ENCODE measurements at places on chromosomes 4 and X.

DNA sequence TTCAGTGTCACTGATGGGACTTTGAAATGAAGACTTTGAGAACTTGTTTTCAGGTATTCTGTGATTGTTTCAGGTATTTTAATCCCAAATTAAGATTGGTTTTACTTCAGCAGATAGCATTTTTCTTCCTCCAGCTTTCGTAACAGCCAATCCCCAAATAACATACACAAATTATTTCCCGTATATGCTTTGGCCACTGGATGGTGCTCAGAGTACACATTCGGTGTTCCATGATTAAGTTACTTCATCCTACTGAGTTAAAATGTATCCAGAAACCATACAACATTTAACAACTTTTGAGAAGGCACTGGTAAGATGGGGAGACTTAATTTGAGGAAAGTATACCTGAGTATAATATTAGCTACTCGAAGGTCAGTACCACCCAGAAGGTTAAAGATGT, 233.4 kb upstream of the FAM47A start:
- peak; percentile 3 for DNase-seq

GRCh38 chr4:127783955-127784770, 2.0 kb downstream of the HSPA4L start:
- DNase-seq, result no peak

DNA sequence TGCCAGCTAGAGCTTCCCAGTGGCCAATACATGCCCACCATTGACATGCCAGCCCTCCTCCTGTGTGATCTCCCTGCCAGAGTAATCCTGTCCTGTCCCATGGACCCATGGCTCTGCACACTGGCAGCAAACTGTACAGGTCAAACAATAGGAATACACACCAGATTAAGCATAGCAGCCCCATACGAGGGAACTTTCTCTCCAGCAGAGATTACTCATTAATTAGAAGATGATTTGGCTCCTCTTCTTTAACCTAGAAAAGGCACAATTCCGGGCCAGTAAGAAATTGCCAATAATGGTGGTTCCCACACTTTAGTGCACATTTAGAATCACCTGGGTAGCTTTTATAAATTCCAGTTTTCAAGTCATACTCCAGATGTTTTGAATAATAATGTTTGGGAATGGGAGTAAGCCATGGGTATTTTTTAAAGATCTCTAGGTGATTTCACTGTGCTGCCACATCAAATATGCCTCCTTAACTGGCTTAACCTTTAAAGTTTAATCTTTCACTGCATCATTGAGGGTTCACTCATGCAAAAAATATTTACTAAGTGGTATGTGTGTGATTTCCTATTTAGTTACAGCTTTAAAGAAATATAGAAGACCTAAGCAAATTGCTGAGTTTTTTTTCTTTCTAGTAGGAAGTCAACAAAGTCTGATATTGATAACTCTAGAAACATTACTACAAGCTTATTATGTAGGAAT, 277.6 kb upstream of the NWD2 start:
- DNase-seq, result no peak

- no peak for DNase-seq
These were observed 12.6 kb downstream of the TENT5D start for GRCh38 chrX:80432863-80433262.

DNA sequence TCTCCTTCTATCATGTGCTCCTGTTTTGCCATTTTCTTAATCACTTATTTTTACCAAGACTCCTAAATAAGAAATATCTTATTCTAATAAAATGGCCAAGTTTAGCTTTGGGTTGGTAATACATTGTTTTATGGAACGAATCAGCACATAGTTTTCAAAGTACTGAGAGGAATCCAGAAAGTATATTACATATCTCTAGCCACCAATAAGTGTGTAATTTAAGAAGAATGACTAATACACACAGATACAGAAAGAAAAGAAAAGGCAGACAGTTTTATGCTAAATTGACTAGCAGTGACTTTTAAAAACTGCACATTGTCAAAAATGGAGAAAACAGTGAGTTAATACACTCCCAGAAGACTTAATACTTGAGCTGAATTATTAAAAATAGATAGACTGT, 167.0 kb upstream of the IL15 start:
- no peak for DNase-seq

DNA sequence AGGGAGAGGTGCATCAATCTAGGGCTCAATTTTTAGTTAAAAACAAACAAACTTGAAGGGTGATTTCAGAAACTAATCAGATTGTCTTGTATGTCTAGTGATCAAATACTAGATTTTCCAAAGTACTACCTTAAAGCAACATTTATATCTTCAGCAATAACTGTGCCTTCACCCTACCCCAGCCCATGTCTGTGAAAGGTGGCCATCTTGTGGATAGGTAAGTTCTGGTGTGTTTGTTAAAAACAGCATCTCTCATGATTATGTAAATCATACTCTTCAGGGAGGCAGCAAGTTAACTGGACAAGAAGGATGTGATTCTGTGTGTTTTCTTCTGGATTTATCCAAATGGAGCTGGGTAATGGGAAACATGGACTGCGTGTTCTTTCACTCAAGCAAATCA, 81.4 kb upstream of the ACSL1 start:
- DNase-seq, result no peak

DNA sequence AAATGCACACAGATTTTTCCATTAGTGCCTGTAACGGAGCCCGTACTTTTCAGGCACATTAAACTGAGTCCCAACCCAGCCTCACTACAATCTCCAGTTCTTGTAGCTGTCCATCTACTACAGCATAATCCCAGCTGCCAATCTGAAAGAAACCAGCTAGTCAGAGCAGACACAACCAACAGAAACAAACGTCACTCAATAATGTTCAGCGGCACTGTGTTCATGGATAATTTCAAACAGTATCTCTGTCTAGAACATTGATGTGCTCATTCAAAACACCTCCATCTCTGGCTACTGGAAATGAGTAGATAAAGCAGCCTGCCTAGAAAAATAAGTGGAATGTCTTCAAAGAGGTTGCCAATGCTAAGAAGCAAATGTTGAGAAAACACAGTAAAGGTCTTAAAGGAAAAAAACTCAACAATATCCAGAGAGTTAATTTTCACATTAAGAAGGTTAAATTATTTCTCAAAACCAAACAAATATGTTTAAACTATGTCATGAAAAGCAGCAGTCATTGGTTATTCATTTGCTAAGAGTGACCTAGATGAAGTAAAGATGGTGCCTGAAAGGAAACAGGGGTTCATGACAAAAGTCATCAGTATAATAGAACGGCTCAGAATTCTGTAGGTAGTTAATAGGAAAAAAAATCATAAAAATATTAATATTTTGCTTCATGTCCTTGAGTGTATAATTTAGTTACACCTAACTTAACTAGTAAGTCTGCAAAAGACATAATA, 245.1 kb upstream of the MAB21L2 start:
- DNase-seq, result no peak

- DNase-seq, result no peak
These were observed 238.4 kb upstream of the TEX13A start for GRCh38 chrX:105458846-105459245.

GRCh38 chrX:10239611-10240064, 82.9 kb downstream of the CLCN4 start:
- DNase-seq, result no peak

- no peak for DNase-seq
These were observed 47.4 kb downstream of the HTRA3 start for GRCh38 chr4:8316911-8317351.

GRCh38 chrX:63764946-63765345, 20.1 kb downstream of the ARHGEF9 start:
- DNase-seq, result no peak

- DNase-seq, result no peak
These were observed 21.0 kb downstream of the TENM3 start for GRCh38 chr4:182264139-182264752.

- DNase-seq, result no peak
These were observed 24.2 kb downstream of the PNMA6F start for GRCh38 chrX:153297376-153297775.

DNA sequence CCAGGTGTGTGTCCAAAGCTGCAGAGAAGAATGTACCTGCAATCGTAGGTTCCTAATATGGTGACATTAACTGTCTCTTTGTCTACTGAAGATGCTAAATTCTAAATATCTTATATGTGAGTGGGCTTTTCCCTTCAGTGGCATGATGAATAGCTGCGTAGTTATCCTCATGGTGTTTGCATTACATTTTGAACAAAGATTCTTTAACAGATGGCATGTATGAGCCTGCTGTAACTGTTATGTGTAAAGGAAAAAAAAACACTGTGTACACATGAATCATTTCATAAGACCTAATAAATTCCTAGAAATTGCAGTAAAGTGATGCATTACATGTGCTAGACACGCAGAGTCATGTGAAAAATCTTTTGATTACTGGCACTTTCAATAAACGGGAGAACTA, 288.0 kb downstream of the SH2D1A start:
- no peak for DNase-seq

DNA sequence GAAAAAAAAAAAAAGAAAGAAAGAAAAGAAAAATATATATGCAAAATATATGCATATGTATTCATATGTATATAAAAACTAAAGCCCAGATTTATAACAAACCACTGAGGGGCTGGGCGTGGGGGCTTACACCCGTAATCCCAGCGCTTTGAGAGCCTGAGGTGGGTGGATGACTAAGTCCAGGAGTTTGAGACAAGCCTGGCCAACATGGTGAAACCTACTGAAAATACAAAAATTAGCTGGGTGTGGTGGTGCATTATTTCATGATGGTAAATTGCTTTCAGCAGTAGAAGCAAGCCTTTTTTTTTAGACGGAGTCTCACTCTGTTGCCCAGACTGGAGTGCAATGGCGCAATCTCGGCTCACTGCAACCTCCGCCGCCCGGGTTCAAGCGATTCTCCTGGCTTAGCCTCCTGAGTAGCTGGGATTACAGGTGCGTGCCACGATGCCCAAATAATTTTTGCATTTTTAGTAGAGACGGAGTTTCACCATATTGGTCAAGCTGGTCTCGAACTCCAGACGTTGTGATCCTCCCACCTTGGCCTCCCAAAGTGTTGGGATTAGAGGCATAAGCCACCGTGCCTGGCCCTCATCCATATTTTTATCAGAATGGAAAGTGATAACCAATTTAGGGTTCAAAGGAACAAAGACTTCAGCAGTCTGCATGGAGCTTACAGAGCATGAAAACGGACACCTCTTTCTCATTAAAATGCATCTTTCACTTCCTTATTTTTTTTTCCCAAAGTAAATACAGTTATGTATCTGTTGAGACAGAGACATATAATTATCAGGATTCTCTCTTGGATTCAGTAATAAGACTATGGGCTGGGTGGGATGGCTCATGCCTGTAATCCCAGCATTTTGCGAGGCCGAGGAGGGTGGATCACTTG, 27.7 kb upstream of the MOB1B start:
- DNase-seq, result no peak

- DNase-seq, result no peak
These were observed 63.2 kb upstream of the UGT2B7 start for GRCh38 chr4:69032847-69033638.

GRCh38 chr4:70992391-70992881, 1.0 kb upstream of the DCK start:
- DNase-seq, result no peak

GRCh38 chr4:8092282-8092681, 66.3 kb downstream of the ABLIM2 start:
- DNase-seq, result no peak

DNA sequence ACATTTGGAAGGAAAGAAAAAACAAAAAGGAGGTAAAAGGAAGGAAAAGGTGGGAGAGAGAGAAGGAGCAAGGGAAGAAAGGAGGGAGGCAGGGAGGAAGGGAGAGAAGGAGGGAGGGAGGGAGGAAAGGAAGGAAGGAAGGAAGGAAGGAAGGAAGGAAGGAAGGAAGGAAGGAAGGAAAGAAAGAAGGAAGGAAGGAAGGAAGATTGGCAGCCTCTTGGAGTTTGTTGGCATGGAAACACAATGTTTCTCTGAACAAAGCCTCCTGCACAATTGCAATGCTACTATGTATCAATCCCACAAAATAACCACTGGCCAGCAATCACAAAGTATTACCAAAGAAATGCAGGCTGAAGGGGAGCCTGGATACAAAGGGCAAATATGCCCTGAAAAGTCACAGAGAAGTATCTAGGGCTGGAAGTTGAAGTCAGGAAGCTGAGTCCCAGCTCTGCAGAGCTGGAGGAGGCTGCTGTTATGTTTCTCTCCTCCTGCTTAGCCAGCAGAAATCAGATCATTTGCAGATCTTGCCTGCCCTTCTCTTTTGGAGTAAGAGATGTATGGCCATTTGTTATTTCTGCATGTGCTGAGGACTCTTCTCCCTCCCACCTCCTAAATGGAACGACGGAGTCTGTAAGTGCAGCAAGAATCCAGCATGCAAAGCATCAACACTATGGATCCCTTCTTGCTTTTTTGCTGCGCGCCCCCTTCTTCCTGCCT, 195.9 kb upstream of the LDB2 start:
- no peak for DNase-seq

GRCh38 chr4:78457751-78458150, 93.8 kb upstream of the ANXA3 start:
- no peak for DNase-seq

DNA sequence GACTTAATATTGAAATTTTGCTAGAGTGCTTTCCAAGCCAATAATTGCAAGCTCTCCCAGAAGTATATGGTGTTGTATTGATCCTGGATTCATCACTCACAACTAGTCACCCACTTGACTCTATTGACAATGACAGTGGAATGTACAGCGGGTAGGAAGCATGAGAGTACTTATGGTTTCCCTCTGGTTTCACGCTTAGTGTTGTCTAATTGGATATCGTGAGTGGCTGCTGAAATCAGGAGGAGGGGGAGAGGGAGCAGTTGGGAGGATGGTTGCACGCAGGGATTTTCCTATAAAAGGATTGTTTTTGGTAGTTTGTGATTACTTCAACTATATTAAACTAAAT, 1819.5 kb upstream of the TENM3 start:
- no peak for DNase-seq

DNA sequence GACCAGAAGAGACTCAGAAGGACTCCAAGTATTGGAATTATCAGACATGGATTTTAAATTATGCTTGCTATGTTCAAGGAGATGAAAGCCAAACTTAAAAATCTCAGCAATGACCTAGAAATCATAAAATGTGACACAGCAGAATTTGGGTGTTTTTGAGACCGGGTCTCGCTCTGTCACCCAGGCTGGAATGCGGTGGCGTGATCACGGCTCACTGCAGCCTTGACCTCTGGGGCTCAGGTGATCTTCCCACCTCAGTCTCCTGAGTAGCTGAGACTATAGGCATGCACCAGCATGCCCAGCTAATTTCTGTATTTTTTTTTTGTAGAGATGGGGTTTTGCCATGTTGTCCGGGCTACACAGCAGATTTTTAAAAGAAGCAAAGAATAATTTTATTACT, 12.7 kb downstream of the TAB3 start:
- DNase-seq, result no peak

- no peak for DNase-seq
These were observed 14.6 kb upstream of the MPP1 start for GRCh38 chrX:154819771-154820341.
